ENCODE measurements at places on chromosomes 5 and 9. TPM values are rescaled to one million over a fixed set of nuclear protein-coding genes. Genes with fewer than 3 reads are reported as not detected.

DNA sequence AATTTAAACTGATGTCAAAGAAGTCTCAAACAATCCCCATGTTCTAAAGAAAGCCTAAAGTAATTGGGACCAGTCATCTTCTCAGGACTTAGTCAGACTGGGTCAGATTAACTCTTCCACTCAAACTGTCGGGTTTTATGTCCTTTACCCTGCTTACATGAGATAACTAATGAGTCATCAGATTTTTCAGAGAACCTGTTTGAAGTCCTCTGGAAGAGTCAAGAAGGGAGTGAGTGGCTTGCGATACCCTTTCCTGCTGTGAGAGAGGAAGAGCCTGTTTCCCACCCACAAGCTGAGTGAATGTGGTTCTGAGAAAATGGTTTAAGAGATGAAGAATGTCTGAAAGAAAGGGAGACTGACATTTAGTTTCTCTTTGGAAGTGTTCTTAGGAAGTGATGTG lies 1866.7 kb upstream of the C9orf72 start:
- no peak for DNase-seq

DNA sequence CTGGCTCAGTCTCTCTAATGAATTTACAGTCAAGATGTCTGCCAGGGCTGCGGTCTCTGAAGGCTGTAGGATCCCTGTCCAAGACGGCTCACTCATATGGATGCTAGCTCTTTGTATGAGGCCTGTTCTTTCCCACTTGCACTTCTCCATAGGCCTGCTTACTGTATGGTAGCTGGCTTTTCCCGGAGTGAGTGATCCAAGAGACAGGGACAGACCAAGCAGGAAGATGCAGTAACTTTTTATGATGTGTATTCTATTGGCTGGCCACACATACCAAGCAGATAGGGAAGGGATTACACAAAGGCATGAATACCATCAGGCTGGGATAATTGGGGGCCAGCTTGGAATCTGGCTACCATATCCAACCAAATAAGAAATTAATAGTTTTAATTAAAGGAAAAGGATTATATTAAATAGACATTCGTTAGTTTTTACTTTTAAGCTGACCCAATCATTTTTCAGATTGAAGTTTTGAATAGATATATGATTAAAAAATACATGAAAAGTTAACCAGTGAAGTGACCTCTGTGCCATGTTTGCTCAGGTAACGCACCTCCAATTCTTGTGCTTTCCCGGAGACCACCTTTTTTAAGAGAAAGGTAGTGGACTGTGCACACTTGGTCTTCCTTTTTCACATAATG lies 20.6 kb downstream of the NSD1 start:
- no peak for DNase-seq

GRCh38 chr5:175840050-175840841 lies 31.1 kb upstream of the CPLX2 start:
- no peak for DNase-seq

- DNase-seq = no peak
Observed at GRCh38 chr5:112914584-112914983, 7.4 kb downstream of the REEP5 start.

DNA sequence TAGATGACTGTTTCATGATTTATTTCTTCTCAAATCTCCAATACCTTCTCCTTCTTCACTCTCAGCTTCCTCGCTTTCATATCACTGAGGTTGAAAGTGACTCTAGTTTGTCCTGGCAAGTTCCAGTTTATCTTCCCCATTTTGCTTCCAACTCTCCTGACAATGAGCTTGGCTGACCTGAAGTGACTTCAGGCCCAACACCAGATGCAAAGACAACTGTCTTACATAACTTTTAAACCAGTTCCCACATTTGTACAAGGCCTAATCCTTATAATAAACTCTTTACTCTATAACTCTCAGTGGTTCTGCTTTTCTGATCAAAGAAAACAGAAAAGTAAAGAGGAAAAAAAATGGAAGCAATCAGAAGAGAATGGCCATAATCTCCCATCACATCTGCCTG lies 22.0 kb downstream of the GNG10 start:
- DNase-seq = no peak

ANKRD31 gene
- total RNA-seq = 0.19 TPM

C1QTNF3 gene
- 31.3 TPM for total RNA-seq

All from posterior vena cava (tissue), 2 donors.